ENCODE measurements at places on chromosomes 2 and 18.
A peak's percentile ranks its signal among the peaks of the same experiment; 100 is the strongest.

DNA sequence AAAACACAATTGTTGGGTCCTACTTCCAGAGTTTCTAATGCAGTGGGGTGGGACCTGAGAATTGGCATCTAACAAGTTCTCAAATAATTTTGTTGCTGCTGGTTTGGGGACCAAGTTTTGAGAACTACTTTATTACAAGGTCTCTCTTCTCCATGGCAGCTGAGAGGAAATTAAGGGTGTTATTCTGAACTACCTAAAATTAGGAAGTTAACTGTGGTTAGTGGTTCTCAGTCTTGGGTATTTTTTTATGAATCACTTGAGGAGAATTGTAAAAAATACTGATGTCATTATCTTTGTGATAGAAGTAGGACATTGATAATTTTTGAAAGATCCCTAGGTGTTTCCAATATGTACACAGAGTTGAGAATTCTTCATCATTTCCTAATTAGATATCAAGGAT is 210.2 kb downstream of the MC4R start:
- no peak for DNase-seq

DNA sequence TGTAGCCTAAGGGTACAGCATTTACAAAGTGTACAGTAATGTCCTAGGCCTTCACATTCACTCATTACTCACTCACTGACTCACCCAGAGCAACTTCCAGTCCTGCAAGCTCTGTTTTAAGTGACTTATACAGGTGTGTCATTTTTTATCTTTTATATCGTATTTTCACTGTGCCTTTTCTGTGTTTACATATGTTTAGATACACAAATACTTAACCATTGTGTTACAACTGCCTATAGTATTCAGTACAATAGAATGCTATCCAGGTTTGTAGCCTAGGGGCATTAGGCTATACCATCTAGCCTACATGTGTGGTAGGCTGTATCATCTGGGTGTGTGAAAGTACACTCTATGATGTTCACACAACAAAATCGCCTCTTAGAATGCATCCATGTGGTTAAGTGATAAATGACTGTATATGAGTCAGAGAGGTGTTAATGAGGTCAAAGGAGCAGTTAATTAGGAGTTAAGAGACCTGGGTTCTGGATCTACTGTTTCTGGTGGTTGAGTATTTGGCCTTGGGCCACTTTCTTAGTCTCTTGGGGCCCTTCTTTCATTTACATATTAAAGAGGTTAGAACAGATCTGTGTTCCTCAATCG is 149.1 kb downstream of the GREB1L start:
- DNase-seq, result no peak

- DNase-seq, result peak; percentile 60
These were observed 21.9 kb upstream of the RNF149 start for GRCh38 chr2:101330253-101330933.

- DNase-seq, result no peak
These were observed 15.2 kb downstream of the EN1 start for GRCh38 chr2:118832071-118832790.

DNA sequence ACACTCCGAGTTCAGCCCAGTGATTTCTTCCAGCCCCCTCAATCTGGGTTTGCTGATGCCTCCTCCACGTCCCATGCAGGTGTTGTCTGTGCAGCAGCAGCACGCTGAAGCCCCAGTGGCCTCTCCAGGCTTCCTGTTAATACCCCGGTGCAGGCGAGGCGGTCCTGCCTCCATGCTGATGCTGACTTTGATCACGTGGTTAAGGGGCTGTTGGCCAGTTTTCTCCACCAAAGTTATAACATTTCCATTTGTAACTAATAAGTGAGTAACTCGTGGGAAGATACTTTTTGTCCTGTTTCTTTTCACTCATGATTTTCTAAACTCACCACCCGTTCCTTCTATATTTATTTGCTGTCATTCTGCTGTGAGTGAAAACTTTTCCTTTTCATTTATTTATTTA is 42.5 kb upstream of the TMEM18 start:
- no peak for DNase-seq

DNA sequence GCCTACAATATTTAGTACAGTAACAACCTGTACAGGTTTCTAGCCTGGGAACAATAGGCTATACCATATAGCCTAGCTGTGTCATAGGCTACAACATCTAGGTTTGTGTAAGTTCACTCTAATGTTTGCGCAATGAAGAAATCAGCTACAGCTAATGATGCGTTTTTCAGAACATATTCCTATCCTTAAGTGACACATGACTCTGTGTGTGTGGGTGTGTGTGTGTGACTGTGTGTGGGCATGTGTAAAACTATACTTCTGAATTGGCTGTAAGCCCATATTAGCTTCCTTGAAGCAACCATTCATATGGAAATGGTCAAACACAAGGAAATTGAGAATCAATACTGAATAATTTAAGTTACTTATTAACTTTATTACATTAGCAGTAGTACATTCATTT is 120.8 kb upstream of the SULT1C3 start:
- DNase-seq, result no peak

- DNase-seq, result no peak
These were observed 42.3 kb downstream of the TTC21B start for GRCh38 chr2:165911231-165911630.

DNA sequence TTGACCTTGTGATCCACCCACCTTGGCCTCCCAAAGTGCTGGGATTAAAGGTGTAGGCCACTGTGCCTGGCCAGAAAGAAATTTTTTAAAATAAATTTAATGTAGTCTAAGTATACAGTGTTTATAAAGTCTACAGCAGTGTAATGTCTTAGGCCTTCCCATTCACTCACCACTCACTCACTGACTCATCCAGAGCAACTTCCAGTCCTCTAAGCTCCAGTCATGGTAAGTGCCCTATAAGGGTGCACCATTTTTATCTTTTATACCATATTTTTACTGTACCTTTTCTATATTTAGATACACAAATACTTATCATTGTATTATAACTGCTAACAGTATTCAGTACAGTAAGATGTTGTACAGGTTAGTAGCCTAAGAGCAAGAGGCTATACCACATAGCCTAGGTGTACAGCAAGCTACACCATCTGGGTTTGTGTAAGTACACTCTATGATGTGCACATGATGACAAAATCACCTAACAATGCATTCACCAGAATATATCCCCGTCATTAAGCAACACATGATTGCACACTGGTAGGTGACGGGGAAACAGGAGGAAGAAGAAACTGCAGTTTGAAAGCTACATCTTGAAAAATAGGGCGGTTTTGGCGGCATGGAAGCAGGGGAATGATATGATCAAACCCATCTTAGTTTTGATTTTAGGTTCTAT is 105.1 kb upstream of the ITGB6 start:
- DNase-seq, result no peak

- peak; percentile 26 for DNase-seq
These were observed 1.5 kb downstream of the PXDN start for GRCh38 chr2:1742681-1743395.

- no peak for DNase-seq
These were observed 442.7 kb upstream of the MEIS1 start for GRCh38 chr2:65992198-65992554.

DNA sequence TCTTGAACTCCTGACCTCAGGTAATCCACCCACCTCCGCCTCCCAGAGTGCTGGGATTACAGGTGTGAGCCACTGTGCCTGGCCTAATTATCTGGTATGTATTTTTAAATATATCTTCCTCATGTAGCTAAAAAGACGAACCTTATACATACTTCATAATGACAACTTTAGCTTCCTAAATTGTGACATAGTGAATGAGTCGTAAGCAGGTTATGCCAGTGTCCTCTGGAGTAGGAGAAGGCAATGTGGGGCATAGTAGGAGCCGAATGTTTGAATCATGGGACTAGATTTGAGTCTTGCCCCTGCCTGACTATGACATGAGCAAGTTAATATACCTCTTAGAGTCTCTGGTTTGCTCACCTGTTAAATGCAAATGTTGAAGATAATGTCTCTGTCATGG is 95.8 kb upstream of the FOSL2 start:
- DNase-seq, result no peak

DNA sequence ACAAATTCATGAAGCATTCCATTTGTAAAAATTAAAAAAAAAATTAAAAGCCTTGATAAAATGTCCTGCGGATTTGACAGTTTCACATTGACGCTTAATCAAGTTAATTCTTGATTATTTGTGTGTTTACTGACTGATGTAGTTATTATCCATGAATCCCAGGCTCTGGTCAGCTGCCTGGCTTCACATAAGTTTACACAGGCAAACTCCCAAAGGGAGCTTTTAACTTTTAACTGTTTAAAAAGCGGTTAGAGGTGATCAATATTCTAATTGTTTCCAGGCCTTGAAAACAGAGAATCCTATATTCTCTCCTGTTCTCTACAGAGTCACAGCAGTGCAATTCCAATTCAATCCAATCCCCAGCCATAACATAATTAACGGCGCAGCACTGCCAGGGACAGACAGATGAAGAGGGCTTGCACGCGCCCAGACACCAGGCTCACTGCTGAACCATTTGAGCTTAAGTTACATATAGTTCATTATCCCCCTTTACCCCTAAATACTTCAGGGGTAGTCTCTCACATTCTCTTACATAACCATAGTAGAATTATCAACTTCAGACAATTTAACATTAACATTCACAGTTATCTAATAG is 47.5 kb downstream of the ATP8B1 start:
- no peak for DNase-seq

DNA sequence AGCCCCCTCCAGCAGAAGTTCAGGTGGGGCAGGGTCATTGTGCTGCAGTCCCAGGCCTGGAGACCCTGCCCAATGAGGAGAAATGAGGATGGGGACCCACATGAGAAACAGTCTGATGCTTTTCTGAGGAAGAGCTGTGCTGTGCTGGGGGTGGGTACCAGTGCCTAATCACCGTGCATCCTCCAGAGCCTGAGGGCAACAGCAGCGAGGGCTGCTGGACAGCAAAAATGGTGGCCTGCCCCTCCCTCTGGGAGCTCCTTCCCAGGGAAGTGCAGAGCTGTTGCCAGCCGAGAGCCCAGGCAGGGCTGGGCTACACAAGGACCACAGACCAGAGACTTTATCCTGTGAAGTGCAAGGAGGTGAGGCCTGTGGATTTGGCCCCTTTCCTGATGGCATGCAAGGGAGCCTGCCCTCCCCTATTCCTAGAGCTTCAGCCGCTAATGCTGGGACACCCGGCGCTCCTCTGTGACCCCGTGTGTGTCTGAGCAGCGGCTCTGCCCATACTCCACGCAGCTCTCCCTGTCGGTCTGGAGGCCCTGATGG is 134.8 kb downstream of the DSEL start:
- DNase-seq, result no peak

- DNase-seq, result no peak
These were observed 15.5 kb upstream of the ST8SIA5 start for GRCh38 chr18:46772357-46772756.

DNA sequence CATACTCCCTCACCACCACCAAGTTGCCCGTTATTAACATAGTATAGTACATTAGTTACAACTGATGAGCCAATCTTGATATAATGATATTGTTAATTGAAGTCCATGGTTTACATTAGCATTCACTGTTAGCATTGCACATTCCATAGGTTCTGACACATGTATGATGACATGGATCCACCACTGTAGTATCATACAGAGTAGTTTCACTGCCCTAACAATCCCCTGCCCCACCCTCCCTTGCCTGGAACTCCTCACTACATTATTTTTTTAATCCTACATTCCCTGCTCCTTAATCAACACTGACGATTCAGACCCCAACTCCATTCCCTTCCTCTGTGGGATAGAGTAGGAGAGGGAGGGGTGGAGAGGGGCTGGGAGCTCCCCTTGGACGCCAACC is 20.2 kb upstream of the ST3GAL5 start:
- no peak for DNase-seq

DNA sequence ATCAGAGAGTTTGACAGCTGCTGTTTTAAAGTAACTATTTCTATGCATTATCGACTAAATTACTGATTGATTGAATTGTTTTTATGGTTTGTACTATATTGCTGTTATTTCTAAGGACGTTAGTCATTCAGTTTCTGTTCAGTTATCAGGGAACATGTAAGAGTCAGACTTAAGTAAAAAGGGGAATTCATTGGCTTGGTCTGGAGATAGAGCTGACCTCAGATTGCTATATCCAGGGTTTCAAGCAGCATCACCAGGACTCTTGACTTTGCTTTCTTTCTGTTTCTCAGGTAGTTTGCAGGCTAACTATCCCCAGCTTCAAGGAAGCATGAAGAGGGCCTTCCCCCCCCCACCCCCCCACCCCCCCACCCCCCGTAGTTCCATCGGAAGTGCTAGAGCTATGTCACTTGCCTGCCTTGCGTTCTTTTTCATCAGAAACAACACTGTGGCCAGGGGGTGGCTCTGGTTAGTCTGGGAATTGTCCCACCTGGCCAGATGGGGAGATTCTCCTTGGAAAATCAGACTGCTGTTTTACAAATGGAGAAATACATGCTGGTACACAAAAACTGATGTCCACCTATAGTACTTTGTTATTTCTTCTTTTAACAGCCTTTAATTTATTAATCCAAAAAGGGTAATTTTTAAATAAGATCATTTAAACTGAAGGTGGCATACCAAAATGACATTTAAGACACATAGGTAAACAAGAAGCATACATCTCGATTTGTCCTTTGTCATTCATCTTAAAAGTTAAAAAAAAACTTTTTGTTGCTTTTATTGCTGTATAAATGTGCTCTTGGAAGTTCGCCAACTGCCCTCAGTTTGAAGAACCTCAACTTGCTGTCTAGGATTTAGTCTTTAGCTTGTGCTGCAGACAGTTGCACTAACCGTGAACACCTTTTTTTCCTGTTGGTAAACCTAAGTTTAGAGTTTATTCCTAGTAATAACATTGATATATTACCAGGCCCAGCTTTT is 9.4 kb downstream of the SMAD4 start:
- DNase-seq, result no peak

DNA sequence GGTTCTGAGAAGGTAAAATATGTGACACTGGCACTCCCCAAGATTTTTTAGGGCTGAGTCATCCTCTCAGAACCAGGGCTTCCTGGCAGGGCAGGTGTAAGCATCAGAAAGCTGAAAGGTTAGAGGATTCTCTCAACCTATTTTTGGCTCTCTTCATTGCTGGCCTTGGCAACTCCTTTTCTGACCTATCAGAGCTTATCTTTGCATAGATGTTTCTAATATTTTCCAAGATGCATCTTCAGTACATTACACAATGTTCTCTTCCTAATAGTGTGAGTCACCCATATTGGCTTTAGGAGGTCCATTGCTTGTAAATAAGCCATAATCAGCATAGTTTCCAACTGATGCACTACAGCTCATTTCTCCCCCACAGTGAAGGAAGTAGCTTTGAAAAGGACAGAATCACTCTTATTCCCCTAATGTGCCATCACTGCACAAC is 2008.4 kb upstream of the PIK3C3 start:
- no peak for DNase-seq

DNA sequence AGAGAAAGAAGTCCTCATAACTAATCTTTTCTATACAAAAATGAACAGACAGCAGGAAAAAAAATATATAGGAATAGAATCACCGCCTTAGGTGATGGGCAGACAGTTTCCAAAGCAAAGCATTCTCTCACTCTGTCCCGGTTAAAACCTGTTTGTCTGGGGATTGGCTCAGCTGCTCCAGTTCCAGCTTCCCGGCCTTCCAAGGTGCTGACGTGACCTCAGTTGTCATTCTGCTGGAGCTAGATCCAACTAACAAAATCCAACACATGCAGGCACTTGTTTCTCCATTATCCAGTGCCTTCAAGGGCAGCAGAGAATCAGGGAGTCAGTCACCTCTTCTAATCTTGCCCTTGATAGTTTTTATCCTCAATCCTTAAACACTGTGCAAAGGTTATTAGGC is 52.8 kb downstream of the IKZF2 start:
- DNase-seq, result no peak
